Esophagus muscularis mucosa (tissue), 4 donors: ENCODE measurements at places on chromosomes 4 and X.
A peak's percentile ranks its signal among the peaks of the same experiment; 100 is the strongest.

GRCh38 chrX:17590892-17591740 is 146.2 kb upstream of the SCML1 start:
- no peak for DNase-seq

GRCh38 chr4:5124876-5125275 is 73.6 kb downstream of the STK32B start:
- DNase-seq: no peak

- DNase-seq: no peak
Measured at GRCh38 chr4:85717847-85718246, 242.9 kb downstream of the ARHGAP24 start.

DNA sequence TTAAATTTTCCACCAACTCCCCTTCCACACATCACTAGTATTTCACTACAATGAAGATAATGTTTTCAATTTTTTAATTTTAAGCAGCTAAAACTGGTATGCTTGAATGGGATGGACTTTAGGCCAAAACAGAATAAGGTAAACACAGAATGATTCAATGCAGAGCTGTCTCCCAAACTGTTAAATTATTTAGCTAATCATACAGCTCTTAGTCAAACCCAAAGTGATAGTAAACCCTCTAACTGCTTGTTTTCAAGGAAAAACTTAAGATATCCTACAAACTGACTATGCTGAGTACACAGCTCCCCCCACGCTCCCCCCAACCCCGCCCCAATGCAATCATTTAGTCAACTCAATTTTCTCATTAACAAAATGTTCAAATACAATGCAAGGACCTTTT is 30.2 kb downstream of the CNOT6L start:
- DNase-seq: no peak

GRCh38 chr4:147388018-147388417 is 92.9 kb upstream of the EDNRA start:
- no peak for DNase-seq

- DNase-seq: no peak
Measured at GRCh38 chr4:30924495-30924894, 204.3 kb downstream of the PCDH7 start.

DNA sequence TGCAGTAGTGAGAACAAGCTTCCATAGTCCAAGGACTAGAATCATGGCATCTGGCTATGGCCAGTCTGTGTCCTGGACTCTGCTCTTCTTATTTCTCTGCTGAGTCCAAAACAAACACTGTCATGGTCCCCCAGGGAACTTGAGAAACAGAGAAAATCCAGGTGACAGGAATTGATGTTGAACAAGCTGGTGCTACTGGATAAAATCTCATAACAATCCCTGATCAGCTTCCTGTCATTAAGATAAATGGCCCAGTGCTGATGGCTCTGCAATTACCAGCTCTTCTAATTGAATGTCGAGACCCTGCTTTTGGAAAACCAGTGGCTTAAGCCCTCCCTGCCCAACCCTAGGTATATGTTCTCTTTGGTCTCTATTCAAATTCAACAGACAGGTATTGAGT is 58.8 kb upstream of the ARHGAP36 start:
- no peak for DNase-seq

- no peak for DNase-seq
Measured at GRCh38 chr4:55169352-55169961, 44.1 kb upstream of the KDR start.

- peak; percentile 57 for DNase-seq
Measured at GRCh38 chr4:147596981-147597380, 20.2 kb upstream of the TMEM184C start.

DNA sequence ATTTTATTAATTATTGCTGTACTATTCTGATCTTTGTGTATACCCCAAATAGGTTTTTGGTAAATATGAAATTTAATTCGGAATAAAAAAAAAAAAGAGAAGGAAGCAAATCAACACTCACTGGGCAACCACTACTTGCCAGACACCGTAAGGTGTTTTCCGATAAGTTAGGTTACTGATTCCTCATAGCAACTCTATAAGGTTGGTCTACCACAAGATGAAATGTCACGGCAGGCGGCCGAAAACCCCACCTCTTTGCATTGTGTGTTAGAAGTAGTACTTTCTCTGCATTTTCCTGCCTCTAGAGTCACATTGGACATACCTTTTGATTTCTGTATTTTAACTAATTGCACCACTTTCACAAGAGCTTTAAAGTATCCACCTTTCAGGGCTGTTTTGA is 44.5 kb upstream of the RASGEF1B start:
- DNase-seq: no peak

DNA sequence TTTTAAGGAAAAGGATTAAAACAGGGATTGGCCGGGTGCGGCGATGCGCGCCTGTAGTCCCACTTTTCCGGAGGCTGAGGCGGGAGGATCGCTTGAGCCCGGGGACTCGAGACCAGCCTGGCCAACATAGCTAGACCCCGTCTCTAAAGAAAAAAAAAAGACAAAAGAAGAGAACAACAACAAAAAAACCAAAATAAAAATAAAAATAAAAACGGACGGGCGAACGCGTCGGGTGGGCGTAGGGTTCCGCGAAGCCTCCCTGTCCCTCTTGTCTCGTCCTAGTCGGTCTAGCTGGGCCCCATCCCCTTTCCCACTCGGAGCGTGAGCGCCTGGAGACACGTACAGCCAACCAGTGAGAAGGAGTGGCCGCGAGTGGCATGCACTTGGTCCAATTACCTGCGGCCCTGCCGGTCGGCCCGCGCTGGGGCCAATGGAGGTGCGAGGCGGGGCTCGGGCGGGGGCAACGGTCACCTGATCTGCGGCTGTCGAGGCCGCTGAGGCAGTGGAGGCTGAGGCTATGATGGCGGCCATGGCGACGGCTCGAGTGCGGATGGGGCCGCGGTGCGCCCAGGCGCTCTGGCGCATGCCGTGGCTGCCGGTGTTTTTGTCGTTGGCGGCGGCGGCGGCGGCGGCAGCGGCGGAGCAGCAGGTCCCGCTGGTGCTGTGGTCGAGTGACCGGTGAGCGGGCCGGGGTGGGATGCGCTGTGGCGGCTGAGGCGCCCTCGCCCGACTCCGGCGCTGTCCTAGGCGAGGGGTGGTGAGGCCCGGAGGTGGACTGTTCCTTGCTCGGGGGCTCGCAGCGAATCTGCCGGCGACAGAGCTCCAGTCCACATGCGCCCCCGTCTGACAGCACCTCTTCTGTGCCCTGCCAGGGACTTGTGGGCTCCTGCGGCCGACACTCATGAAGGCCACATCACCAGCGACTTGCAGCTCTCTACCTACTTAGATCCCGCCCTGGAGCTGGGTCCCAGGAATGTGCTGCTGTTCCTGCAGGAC is at the start of gene ATP6AP1:
ATP6AP1 (plus strand) TSS at position 502 of the 996 bp plus-strand sequence; CDS start at position 518, 16 bp downstream.
- peak; percentile 96 for DNase-seq

GRCh38 chr4:158170691-158171561 is 1.9 kb downstream of the GASK1B start:
- no peak for DNase-seq

- no peak for DNase-seq
Measured at GRCh38 chr4:113555868-113556267, 205.7 kb downstream of the CAMK2D start.

DNA sequence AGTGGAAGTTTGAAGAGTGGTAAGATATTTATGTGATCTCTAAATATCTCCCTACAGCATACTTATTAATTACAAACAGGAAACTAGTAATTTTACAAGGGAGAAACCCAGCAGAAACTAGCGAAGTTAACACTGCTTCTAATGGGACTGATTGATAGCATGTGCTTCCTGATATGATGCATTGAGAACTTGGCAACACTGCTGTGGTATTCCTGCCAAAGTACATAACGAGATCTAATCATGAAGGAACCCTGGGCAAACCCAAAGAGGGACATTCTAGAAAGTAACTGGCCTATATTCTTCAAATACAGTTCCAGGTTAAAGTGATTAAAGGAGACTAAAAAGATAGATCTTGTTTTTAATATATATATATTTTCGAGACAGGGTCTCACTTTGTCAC is 4.6 kb upstream of the GPR34 start:
- DNase-seq: no peak

- DNase-seq: no peak
Measured at GRCh38 chrX:23493941-23494374, 159.3 kb downstream of the PTCHD1 start.

GRCh38 chrX:105553118-105553517 is 269.2 kb upstream of the NRK start:
- DNase-seq: no peak

DNA sequence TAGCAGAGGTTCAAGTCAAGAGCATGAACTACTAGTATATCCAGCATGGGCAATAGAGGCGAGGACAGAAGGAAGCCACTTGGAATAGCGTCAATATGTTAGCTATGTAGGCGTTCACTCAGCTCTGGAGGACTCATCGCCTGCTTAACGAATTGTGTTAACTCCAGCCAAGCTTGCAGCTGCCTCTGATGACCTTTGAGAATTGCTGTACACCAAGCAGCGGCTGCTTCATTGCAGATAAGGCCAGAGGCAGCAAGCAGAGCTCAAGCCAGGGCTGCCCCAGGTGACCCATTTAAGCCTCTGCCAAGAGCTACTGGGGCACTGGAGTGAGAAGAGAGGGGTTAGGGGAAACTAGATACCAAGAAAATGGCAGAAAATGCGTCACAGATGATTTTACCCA is 160.2 kb upstream of the IGFBP7 start:
- no peak for DNase-seq

- DNase-seq: no peak
Measured at GRCh38 chr4:142474398-142475087, 371.6 kb downstream of the INPP4B start.

DNA sequence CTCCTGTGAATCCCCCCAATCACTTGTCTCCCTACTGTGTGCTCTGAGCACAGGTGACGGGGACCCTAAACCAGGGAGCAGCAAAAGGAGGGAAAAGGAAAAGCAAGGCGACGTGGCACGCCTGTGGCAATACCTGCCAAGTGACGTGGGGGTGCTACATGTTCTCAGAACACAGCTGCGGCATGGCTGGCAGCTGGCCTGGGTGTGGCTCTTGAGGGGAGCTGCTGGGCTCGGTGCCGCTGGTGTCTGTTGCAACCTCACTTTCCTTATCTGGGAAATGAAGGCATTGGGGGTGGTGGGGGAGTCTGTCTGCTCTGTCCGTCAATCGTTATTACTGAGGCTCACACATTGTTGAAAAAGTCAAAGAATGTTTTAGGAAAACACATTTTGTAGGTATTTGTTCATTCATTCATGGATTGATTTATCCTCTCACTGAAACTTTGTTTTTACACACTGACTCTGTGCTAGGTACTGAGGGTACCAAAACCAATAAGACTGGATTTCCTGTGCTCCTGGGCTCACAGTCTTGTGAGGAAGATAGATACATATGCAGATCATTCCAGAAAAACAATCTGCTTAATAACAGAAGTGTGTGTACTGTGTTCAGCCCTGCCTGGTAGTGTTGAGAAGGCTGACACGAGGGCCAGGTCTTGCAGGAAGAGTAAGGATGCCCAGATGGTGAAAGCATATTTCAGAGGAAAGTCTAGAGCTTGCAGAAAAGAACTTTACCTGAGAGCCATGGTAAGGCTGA is 217.6 kb downstream of the PTTG2 start:
- DNase-seq: no peak

DNA sequence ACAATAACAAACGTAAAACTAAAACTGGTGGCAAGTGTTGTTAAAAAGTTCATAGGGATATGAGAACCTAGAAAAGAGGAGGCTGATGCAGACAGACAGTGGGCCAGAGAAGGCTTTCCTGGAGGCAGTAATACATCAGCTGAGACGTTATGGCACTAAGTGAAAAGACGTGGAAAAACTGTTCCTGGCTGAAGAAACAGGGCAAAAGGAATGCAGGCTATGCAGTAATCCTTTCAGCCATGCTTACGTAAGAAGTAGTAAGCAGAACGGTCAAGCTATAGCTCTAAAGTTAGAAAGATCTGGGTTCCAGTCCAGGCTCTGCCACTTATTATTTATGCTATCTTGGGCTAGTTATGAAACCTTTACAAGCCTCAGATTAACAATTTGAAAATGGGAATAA is 6.4 kb downstream of the LAMTOR3 start:
- DNase-seq: no peak

DNA sequence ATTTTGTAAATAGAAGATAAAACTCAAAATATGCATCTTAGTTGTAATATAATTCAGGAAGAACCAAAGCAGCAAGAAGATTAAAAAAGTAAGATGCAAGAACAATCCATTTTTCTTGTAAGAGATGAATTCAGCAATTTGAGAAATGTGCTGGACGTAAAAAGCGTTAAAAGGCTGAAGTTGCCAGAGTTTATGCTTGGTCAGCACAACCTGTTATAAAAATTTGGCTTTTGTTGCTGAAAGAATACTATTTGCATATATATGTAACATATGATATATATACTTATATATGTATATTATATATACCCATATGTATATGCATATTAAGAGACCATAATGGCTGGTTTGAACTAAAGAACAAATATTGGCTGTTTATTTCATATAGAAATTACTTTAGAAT is 449.6 kb upstream of the FAM241A start:
- DNase-seq: no peak

DNA sequence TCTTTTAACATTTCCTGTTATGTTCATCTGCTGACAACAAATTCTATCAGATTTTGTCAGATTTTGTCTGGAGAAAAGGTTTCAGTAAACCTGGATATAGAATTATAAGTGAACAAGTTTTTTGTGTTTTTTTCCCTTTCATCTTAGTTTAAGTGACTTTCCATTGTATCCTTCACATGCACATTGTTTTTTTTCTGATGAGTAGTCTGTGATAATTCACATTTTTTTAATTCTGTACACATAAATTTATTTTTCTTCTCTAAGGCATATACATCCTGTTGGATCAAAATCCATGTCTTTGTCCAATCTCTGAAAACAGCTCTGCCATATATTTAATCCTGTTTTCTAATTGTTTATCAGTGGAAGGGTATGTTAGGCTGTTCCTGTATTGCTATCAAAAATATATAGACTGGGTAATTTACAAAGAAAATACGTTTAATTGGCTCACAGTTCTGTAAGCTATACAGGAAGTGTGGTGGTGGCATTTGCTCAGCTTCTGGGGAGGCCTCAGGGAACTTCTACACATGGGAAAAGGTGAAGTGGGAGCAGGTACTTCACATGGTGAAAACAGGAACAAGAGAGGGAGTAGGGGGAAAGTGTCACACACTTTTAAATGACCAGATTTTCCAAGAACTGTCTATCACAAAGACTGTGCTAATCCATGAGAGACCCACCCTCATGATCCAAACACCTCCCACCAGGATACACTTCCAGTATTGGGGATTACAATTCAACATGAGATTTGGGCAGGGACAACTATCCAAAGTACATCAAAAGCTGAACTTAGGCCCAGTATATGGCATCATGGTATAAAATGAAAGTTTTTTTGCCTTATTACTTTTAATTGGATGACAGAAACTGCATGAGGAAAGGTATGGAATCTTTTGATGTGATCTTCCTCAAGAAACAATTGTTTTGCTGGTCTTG is 45.6 kb upstream of the GRID2 start:
- DNase-seq: no peak
